Foreskin keratinocyte (primary cell): ENCODE measurements at places on chromosomes 4 and X.

DNA sequence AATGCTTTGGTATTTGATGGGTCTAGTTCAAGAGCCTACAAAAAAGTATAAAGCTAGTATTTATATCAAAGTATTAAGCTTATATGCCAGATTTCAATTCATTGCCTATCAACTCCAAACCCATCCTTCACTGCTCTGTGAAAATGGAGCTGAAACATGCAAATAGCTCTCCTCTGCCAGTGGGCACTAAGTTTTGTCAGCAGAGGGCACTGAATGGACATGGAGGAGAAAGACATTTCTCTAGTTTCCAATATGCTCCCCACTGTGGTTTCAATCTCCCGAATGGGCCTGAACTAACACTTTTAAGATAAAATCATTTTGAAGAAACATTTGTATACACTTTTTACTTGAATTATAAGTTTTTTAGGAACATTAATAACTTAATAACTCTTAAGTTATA lies 12.4 kb downstream of the PPID start:
- no peak for DNase-seq

GRCh38 chrX:114071412-114071811 lies 512.5 kb upstream of the HTR2C start:
- DNase-seq, result no peak

DNA sequence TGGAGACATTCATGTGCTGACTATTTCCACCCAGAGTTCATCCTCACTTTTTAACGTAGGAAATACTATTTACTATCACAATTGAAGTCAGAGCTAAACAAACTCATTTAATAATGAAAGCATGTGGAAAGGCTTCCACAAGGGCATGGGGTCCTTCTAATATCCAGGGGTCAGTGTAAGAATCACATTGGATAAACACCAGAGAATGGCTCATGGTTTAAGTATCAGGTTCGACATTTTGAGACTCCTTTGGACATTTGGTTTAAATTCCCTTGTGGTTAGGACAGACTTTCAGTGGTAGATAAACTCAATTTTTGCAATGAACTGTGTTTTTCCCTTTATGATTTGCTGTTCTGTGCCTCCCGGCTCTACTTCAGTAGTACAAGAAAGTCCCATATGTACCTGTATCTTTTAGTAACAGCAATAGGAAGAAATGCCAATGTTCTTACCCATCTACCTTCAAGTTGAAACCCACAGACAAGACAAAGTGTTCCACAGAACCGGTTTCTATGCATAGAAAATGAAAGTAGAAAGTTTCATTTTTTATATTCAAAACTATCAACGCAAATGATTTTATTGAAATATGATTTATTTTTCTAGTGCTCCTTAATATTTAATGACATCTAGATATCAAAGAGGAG lies 589.0 kb upstream of the FAM241A start:
- peak; percentile 73 for DNase-seq

DNA sequence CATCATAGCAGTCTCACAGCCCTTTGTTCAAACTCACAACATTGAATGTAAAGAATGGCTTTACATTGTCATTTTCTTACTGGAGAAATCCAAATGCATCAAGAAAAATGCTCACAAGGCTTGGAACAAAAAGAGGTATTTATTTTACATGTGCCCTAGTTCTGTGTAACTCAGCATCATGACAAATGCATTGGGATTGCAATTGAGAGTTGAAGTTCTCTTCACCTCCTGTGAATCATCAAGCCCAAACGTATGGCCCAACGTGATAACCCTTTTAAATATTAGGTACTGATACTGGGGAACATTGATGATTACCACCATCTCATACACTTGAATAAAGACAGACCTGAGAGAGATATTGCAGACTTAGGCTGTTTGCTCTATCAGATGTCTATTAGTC lies 61.6 kb downstream of the GASK1B start:
- no peak for DNase-seq

GRCh38 chr4:178693816-178694215 lies 1251.6 kb upstream of the AGA start:
- no peak for DNase-seq

GRCh38 chr4:73831569-73831968 lies 4.9 kb upstream of the CXCL6 start:
- no peak for DNase-seq

DNA sequence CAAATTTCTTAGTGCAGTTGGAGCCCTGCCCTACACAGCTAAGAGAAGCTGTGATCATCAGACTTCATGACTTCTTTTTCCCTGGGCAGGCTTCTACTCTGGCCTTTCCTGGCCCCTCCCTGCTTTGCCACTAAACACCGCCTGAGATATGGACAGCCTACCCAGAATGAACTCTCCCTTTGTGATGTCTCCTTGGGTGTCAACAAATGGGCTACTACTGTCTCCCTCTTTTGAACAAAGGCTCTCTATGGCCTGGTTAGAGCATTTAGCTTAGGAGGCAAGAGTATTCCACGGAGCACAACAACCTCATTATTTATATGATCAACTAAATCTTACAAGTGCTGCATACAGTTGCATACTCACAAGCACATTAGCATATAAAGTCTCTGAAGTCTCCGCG lies 127.6 kb upstream of the HCCS start:
- no peak for DNase-seq
